HS-5 (cell line): ENCODE measurements at places on chromosomes 11 and 22.
A peak's percentile ranks its signal among the peaks of the same experiment; 100 is the strongest.

DNA sequence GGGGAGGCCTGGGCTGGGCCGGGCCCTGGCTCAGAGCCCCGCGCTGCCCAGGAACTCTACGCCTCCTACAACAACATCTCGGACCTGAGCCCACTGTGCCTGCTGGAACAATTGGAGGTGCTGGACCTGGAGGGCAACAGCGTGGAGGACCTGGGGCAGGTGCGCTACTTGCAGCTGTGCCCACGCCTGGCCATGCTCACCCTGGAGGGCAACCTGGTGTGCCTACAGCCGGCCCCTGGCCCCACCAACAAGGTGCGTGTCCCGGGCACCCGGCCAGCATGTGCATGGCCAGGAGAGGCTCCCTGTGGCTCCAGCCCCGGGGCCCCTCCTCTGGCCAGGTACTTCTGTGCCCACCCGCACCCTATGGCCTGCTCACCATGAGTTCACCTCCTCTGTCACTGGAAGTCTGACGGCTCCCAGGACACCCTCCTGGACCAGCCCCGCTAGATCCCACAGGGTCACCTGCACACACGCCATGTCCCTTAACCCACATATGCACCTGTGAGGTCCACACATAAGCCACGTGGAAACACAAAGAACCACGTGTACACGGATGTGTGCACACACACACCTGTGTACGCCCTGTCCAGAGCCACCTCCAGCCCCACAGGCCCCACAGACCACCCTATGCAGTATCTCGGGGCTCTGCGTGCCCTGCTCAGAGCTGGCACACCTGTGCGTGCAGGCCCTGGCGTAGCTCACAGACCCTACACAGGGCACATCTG, 10.4 kb downstream of the LMNTD2 start:
- no peak for DNase-seq

DNA sequence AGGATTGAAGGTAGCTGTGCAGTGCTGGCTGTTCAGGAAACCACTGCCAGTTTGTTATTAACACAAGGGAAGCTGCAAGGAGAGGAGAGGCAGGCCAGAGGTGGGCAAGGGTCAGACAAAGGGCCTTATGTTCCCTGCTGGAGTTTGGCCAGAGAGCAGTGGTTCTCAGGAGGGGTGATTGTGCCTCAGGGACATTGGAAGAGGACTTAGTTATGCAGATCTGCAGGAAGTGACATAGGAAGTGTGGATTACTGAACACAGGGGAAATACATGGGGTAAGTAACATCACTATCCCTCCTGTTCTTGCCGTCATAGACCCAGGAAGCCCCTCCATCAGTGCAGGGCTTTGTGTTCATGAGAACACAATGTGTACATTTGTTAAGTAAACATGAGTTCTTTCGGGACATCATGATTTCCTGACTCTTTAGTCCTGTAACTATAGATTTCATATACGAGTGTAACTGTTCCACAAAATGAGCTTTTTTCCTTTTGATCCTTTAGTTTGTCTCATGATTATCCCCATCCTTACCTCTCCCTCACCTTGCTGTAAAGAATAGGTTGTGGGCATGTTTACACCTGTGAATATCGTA, 5.9 kb downstream of the SRRD start:
- no peak for DNase-seq

DNA sequence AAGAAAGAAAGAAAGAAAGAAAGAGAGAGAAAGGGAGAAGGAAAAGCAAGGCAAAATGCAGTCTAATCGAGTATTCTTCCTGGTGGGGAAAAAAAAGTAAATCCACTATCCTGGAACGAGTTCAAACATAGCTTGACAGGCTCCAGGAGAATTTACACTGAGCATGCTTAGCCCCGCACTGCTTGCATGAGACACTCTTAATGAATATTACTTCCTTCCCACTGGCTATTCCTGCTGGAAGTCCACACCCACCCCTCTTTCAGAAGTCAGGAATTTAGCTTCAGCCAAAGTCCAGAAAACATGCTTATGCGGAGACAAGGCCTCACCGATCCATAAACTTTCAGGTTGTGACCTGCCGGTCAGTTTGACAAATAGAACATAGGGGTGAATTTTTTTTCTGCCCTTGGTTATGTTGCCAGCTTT, 251.8 kb upstream of the BLID start:
- no peak for DNase-seq

GRCh38 chr11:122796128-122796717, 42.1 kb upstream of the CRTAM start:
- DNase-seq: no peak

GRCh38 chr22:22841598-22841997, 46.0 kb upstream of the IGLL5 start:
- no peak for DNase-seq

DNA sequence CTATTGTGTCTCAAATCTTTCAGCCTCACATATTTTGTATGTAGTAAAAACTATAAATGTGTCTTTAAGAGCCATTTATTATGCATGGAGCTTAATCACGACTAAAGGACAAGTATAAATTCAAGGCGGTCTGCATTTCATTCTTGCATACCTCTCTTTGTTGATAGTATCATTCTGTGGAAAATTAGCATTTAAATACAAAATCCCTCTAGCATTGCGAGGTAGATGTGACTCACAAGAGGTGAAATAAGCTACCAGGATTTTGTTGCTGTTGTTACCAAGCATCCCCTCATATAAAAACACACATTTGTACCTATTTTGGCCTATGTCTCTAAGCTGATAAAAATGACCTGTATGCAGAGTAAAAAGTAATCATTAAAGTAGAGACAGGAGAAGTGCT, 537.4 kb upstream of the LUZP2 start:
- no peak for DNase-seq

DNA sequence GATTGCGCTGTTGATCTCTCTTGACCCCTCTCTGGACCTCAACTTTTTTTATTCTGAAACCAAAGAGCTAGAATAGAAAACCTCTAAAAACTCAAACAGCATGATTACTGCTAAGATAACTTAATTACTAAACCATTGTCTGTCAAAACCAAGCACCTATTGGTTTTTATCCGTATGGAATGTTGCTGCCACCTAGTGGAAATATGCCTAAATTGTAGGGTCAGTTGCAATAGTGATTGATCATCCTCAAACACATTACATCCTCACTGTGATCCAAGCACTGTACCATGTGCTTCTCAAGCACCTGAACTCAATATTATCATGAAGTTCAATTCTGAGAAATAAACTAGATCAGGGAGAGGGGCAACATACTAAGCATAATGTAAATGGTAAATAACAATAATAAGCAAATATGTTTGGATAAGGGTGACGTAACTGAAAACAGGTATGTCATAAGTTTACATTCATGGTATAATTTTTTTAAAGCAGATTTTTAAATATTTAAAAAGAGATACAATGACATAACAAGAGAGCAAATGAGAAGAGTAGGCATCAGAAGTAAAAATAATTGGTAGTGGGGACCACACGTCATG, 3.8 kb upstream of the OR5A2 start:
- peak; percentile 37 for DNase-seq

DNA sequence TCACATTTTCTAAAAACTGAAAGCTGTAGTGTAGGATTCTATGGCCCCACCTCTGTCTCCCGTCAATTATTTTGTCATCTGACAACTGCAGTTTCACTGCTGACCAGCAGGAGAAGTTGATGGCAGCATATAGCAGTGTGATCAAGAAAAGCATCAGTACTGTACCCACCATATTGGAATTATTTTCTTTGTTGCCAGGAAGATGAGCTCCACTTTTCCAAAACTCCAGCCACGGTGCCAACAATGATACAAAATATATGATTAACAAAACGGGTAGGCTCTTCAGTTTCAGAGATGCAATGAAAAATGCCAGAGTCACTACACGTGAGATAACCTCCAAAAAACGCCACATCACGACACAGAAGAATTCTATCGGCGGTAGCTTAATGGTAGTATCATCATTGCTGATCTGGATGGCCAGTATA, 41.3 kb downstream of the XKR3 start:
- DNase-seq: no peak

DNA sequence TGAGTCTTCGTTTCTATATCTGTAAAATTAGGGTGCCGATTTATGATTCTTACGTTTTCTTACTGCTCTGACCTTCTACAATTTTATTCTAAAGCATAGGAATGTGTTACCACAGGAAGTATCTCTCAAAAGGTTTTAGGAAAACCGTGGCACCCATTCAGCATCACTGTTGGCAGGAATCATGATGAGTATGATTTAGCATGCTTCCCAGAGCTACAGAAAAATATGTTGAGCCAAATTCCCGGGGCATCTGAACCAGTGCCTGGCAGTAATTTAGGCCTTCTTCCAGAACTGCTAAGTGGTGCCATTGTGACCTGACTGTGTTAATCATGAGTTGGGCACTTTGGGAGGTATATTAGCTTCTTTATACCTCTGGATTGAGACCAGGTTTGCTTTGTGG, 605.0 kb upstream of the RAG2 start:
- no peak for DNase-seq

DNA sequence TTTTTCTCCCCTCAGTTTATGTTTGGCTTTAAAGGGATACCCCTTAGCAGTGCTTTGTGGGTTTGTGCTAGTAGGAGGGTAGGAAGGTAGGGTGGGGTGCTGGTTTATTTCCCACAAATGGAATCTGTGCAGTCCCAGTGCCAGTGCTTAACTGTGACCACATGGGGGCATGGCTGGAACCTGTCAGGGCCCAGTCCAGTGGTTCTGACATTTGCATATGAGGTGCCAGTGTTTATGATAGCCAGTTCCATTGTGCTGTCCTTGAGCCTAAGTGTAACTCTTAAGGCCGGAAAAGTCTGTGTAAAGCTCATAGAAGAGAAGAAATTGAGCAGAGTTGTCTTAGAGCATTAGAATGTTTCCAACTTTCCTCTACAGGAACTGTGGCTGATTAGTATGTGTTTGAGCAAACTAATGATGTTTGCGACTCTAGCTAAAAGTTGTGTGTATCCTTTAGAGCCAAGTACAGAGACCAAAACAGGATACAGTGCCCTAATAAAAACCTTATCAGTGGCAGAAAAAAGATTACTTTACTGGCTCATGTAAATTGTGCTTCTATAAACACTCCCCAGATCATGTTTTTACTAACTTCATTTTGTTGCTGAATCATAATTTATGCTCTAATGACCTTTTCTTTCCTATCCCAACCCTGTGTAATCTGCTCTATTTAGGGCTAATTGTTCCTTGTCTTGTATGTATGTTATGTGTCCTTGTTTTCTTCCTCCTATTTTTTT, 38.1 kb downstream of the DIXDC1 start:
- no peak for DNase-seq

DNA sequence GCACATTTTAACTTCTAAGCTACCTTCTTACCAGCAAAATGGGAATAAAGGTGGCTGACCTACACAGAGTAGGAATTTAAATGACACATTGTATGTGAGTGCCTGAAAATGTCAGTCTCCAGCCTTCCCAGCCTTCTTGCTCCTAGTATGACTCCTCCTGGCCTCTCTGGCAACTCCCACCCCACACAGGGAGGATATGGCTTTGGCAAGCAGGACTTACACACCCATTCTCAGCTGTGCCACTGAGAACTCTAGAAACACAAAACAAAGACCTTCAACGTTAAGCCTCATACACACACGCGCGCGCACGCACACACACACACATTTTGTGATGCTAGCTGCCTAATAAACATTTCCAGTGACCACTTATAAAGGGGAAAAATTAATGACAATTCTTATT, 65.8 kb downstream of the PACSIN2 start:
- DNase-seq: no peak

- peak; percentile 94 for DNase-seq
Observed at GRCh38 chr22:27113211-27113635, 455.8 kb downstream of the MIAT start.

DNA sequence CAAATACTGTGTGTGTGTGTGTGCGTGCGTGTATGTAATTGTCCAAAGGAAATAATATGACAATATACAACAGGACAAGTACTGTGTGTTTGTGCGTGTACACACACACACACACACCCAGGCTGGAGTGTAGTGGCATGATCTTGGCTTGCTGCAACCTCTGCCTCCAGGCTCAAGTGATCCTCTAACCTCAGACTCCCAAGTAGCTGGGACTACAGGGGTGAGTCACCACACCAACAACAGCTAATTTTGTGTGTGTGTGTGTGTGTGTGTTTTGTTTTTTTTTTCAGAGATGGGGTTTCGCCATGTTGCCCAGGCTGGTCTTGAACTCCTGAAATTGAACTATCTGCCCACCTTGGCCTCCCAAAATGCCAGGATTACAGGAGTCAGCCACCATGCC, 61.5 kb downstream of the NUP98 start:
- no peak for DNase-seq

GRCh38 chr11:118621071-118621783, 13.8 kb downstream of the PHLDB1 start:
- no peak for DNase-seq

DNA sequence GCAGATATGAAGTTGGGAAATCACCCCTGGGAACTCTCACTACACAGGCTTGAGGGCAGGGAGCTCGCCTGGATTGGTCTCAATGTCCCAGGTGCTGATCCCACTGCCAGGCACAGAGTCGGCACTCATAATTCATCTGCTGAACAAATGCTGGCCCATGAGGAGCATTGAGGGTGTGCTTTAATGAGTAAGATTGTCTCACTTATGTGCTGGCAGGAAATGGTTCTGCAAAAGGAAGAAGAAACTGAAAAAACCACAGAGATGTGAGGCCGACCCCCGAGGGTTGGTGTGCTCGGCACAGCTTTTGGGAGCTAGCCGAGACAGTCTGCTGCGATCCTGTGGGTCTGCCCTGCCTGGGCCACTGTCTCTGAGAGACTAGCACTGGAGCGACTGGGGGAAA, 9.4 kb downstream of the PLAAT2 start:
- DNase-seq: no peak

DNA sequence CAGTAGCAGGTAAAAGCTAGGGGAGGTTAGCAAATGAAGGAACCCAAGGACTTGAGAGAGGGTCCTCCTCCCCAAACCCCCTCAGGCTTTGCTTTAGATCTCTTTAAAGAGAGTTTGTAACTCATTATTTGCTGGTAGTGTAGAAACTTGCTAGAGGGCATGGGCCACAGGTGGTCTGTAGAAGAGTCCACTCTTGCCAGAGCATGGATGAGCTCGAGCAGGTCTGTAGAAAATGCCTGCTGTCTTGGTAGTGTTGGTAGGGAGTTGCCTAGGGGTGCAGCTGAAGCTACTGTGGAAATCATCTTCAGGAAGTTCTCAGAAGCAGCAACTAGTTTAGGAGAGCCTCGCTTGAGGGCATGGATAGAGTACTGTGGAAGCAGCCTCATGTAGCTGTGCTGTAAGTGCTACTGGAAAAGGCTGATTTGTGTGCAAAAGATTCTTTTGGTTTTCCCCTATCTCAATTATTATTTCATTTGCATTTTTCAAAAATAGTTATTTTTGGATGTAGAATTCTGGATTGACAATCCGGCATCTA, 104.3 kb downstream of the TMEM135 start:
- no peak for DNase-seq

DNA sequence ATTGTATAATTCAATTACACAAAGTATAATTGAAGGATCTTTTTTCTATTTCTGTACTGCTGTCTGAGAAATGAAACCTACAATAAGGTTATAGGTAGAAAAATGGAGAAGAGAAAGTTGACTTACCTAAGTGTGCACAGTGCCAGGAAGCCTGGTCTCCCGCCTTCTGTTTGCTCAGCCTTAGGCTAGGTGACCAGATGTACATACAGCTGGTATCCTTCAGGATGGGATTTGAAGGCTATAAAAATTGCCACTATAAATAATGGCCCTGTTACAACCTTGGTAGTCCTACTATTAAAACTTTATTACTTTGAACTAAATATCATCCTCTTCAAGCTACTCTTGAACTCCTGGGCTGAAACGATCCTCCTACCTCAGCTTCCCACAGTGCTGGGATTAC, 19.7 kb downstream of the OR51E2 start:
- DNase-seq: no peak
